Renal pelvis (tissue), 12 donors: ENCODE measurements at places on chromosomes 16 and 17.
A peak's percentile ranks its signal among the peaks of the same experiment; 100 is the strongest.

- no peak for DNase-seq
These were observed 2287.7 kb downstream of the TP53TG3F start for GRCh38 chr16:35746963-35747657.

DNA sequence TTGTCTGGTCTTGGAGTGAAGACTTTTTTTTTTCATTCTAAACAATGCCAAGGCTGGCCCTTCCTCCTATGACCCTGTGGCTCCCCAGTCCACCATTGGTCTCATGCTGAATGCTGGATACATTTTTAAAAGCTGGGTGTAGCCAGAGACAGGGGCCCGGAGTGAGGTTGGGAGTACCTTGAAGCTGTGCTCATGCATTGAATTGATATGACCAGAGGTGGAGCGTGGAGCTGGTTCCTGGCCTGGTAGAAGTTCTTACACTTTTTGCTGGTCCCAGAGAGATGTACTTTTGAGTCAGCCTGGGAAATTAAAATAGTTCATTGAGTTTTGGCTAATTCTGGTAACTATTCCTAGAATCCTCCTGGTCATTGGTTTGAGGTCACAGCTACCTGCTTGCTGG is 83.6 kb downstream of the CMIP start:
- DNase-seq, result no peak

GRCh38 chr16:11283820-11284248 is 2.7 kb upstream of the PRM1 start:
- no peak for DNase-seq

DNA sequence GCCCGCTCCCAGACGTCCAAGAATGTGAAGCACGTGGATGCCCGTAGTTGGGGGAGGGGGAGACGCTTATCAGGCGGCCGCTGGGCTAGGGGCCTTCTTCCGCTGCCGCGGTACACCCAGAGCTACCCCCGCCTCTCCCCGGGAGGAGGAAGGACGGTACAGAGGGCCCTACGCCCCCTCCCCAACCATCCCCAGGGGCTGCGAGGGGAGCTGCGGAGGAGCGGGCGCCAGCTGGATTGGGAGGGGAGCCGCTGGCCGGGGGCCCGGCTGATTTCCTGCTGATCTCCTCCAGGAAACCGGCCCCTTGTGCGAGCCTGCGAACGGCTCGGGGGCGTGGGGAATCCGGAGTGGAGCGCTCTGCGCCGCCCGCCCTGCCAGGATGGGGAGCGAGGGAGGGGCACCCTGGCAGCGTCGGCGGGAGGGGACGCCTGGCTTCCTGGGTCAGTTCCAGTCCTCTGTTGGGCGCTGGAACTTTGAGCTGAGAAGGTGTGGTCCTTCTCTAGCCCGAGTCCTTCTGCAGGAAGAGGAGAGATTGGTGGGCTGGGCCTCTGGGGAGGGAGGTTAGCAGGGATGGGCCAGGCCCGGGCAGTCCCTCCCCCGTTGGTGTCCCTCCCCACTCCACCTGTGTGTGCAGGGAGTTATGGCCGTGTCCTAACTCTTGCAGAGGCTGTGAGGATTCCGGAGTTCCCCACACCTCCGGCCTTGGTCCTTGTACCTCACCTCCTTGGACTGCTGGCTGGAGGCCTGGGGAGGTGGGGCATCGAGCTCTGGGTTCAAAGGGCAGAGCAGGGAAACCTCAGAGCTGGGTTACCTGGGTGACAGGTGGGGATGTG is 19.2 kb downstream of the GJD3 start:
- no peak for DNase-seq

- no peak for DNase-seq
These were observed 42.7 kb downstream of the PLXDC1 start for GRCh38 chr17:39108461-39109375.

- DNase-seq, result no peak
These were observed 152.6 kb upstream of the CACNG5 start for GRCh38 chr17:66682283-66682682.

GRCh38 chr16:68275611-68276191 is 11.4 kb downstream of the SLC7A6 start:
- no peak for DNase-seq

DNA sequence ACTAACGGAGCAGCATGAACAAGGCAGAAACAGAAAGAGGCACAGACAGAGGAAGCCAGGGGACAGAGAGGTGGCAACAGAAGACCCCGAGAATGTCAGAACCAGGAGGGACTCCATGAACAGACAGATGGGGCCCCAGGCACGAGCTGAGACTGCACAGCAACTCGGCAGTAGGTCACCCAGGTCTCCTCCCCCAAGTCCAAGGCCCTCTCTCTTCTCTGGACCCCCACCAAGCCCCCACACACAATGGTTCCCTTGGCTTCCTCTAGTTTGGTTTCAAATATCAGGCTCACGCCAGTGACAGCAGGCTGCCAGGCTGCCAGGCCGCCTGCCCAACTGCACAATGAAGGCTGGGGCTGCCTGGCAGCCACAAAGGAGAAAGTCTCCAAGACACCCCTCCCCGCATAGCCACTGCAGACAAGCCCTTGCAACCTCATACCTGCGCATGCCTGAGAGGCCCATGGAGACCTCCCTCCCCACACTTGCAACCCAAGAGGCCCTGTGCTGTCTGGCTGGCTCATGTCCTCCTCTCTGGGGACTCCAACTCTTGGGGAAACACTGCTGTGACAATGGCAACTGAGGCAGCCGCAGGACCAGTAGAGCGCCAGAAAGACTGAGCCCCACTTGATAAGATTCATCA is 54.8 kb downstream of the PIMREG start:
- DNase-seq, result no peak

GRCh38 chr17:65123757-65124675 is 13.2 kb upstream of the RGS9 start:
- no peak for DNase-seq

DNA sequence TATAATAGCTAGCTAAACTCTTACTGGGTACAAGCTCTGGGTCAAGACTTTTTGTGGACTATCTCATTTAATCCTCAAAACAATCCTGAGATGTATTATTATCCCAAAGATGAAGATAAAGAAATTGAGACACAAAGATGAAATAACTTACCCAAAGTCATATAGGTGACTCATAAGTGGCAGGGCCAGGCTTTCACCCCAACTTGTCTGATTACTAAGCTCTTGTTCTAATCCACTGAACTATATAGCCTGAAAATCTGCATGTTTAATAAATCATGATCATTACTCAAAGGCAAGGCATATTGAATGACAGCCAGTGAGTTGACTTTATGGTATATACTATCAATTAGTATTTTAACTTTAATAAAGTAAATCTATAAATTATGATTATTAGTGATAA is 77.4 kb downstream of the SKAP1 start:
- DNase-seq, result no peak

DNA sequence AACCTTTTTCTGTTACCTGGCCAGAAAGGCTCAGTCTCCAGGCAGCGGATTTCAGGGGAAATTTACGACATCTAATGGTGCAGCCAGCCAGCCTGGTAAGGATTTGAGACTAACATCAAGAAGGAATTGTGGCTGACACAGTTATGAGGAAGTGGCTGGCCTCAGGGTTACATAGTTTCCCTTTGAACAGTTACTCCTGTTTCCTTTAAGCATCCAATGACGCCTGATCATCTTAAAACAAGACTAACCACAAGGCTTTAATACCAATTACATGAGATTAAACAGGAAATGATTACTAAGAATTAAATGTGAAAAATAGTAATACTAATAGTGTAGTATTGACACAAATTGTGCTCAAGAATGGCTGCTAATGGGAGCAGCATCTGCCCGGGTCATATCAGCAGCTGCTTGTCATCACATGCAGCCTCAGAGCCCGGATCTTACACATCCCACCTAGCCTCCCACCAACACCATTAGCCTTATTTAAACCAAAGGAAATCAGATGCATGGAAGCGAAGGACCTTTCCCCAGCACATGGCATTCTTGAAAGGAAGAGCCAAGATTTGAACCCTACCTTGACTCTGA is 431.8 kb downstream of the PMP22 start:
- DNase-seq, result no peak

DNA sequence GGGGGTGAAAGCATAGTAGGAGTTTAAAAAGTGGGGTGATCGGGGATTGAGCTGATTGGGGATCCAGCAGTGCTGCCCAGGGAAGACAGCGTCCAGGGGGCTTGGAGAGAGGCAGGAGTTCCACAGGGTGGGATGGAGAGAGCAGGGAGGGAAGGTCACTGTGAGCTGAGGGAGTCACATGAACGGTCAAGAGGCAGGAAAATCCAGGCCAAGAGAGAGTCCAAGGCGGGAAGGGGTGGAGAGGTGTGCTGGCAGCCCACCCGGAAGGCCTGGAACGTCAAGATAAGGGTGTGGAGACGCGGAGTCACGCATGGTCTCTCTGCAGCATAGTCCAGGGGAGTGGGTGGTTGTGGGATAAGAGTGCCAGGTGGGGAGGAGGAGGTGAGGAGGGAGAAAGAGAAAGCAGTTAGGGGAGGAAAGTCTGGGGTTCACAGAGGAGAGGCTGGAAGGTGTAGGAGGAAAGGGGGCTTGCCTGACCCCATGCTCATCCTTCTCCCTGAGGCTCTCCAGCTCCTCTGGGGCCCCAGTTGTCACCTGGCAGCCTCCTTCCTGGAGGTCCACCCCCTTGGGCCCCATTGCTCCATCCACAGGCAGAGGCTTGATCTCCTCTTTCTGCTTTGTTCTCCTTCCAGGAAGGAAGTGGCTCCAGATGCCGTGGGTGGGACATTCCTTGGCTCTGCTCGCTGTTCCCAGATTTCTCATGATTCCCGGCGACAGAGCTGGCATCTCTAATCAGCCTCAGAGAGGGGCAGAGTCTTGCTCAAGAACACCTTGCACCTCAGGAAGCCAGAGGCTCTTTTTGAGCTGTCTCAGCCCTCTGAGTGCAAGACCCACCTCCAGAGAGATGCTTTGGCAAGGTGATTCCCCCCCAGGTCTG is 28.7 kb downstream of the CCR7 start:
- no peak for DNase-seq

- DNase-seq, result peak; percentile 54
These were observed at the start of gene TGFB1I1 for GRCh38 chr16:31471875-31472708. TSS of gene TGFB1I1 (plus strand) at chr16:31472152. CDS start at chr16:31472189, 37 bp downstream.

DNA sequence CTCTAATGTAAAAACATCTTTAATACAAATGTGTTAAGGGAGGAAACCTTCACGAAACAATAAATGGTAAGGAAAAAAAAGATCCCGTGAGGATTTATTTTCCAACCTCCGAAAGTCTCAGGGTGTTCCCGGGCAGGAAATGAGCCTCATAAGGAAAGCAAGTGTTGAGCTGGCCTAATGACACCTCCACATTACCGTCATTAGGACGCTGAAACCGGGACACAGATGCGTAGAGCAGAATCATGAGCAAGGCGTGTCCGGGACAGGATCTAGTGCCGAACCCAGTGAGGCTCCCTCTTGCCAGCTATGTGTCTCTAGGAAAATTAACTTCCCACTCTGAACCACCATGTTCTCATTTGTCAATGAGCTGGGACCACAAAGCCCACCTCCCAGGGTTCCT is 22.7 kb upstream of the CYTH1 start:
- no peak for DNase-seq

DNA sequence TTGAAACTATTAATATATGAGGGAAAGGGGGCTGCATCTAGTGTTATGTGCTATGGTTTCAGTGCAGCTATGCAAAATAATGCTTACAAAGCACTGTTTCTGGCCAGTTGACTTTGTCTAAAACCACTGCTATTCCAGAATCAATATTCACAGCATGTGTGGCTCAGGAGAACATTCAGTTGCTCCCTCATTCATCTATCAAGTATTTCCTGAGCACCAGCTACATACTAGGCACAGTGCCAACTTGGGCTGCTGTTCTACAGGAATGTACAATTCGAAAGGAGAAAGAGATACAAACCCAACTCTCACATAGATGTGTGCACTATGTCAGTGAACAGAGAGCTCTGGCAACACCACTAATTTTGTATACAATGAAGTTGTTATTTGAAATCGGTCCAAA is 183.0 kb downstream of the PHKB start:
- no peak for DNase-seq

GRCh38 chr17:29074488-29074887 is 31.5 kb downstream of the PIPOX start:
- no peak for DNase-seq

- no peak for DNase-seq
These were observed 386.4 kb upstream of the TNRC6C start for GRCh38 chr17:77572065-77572601.

- no peak for DNase-seq
These were observed 1.5 kb downstream of the CFAP20 start for GRCh38 chr16:58127634-58128033.

DNA sequence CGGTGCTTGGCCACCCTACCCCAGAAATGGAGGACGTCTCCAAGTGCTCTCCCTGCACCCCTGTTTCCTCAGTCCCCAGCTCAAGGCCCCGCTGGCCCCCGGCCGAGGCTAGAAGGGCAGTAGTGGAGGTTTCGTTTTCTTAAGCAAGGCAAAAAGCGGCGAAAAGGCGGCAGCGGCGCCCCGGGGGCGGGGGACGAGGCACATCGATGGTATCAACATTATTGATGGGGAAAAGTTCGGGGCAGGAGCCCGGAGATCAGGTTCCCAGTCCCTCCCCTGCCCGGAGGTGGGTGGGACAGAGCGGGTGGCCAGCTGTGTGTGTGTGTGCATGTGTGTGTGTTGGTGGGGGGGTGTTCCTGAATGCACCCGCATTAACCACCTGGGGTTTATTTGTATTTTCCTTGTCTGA is 4.1 kb upstream of the SALL1 start:
- DNase-seq, result no peak

DNA sequence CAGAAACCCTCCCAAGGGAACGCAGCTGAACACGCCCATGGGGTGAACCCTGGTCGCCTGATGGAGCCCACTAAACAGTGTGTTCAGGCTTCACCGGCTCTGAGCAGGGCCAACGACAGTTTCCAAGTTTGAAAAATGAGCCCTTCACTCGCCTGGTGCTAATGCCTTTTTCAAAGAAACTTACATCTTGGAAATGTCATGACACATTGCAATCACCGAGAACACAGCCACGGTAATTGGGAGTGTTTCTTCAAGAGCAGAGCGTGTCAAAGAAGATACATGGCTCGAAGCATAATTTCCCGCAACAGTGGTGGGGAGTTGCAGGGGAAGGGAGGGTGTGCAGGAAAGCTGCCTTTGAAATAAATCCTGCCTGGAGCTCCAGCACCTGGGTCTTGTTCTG is 463.2 kb downstream of the TMEM114 start:
- peak; percentile 26 for DNase-seq

GRCh38 chr16:62597875-62598274 is 561.6 kb upstream of the CDH8 start:
- no peak for DNase-seq

GRCh38 chr17:22193113-22193512 is 500.8 kb downstream of the KCNJ18 start:
- no peak for DNase-seq

- peak; percentile 48 for DNase-seq
These were observed 34.7 kb upstream of the RBBP6 start for GRCh38 chr16:24504472-24505345.

GRCh38 chr16:55478827-55479429 is at the start of gene MMP2:
TSS of gene MMP2 (plus strand) at chr16:55479198. CDS start at chr16:55479480, 282 bp downstream.
- DNase-seq, result peak; percentile 74

DNA sequence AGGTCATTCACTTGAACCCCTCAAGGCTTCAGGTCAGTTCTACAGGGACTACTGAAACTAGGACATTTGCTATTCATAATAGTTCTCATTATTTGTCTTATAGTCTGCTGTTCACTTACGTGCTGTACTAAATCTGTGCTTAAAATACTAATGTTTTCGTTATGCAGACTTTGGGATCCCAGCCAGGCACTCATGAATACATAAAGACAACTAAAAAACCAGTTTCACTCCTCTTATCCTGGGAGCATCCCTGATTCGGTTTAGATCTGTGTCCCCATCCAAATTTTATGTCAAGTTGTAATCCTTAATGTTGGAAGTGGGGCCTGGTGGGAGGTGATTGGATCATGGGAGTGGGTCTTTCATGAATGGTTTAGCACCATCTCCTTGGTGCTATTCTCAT is 1291.8 kb downstream of the CDH11 start:
- no peak for DNase-seq
